ENCODE measurements at places on chromosomes 1 and 21. TPM values are rescaled to one million over a fixed set of nuclear protein-coding genes. Genes with fewer than 3 reads are reported as not detected.

The ERG gene
- total RNA-seq, result not detected

DNA sequence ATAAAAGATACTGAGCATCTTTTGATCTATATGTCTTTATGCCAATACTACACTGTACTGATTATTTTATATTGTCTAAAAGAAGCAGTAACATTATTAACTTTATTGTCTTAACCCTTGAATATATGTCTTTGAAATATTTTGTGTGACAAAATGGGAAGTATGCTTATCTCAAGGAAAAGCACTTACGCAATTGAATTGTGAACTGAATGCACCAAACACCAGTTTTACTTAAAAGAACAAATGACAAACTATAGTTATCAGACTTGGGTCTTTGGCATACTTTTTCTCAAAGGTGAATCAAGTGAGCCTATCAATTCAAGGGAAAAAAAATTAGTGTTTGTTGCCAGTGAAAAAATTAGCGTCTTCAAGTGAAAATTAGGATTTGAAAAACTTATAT lies 9.2 kb upstream of the SLC6A9 start:
- DNase-seq, result no peak

- DNase-seq, result no peak
These were observed 1093.2 kb downstream of the ADGRL2 start for GRCh38 chr1:82893712-82894470.

GRCh38 chr1:17904290-17904689 lies 149.2 kb downstream of the ACTL8 start:
- no peak for DNase-seq

GRCh38 chr1:21700094-21700493 lies 30.9 kb upstream of the RAP1GAP start:
- DNase-seq, result no peak

The RAB13 gene
- 24.2 TPM for total RNA-seq

GRCh38 chr1:167092653-167093052 lies 1.2 kb upstream of the STYXL2 start:
- DNase-seq, result no peak
